ENCODE measurements at places on chromosomes 6 and 20.
A peak's percentile ranks its signal among the peaks of the same experiment; 100 is the strongest.

DNA sequence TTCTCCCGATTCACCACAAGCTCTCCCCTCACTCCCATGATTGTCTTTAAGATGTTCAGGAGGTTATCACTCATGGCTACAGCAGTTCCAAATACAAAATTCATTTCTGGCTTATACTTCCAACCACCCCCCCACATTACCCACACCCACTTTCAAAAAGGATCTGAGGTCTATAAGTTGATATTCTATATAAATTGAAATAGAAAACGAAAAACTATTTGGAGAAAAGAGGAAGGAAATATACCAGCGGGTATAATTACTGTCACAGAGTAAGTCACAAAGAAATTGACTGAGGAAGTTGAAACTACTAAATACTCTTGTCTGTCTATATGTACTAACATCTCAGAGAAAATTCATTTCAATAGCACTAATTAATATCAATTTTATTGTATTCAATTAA lies 112.7 kb upstream of the TNFAIP3 start:
- DNase-seq = no peak

DNA sequence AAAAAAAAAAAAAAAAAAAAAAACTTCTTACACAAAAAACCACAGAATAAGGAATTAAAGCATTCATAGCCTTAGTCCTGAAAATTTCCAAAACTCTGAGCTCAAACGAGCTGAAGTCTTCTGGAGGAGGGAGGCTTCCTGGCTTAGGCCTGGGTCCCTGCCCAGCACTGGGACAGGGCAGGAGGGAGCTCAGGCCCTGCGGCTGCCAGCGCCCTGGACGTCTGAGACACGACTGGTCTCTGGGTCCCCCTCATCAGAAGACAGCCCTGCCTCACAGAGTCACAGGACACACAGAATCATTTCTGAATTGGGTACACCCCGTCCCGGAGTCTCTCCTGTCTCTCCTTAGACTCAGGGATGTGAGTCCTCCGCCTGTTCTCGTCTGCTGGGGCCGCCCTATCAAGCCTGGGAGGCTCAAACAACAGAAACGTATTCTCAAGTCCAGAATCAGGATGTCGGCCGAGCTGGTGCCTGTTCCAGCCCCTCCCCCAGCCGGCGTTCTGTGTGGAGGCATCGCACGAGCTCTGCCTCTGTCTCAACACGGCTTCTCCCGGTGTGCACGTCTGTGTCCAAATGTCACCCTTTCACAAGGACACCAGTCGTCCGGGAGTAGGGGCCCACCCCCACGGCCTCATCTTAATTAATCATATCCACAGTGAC lies 39.4 kb downstream of the ZBTB46 start:
- DNase-seq = peak; percentile 17

- DNase-seq = peak; percentile 54
These were observed 447.5 kb upstream of the HSF2 start for GRCh38 chr6:121951918-121952379.

DNA sequence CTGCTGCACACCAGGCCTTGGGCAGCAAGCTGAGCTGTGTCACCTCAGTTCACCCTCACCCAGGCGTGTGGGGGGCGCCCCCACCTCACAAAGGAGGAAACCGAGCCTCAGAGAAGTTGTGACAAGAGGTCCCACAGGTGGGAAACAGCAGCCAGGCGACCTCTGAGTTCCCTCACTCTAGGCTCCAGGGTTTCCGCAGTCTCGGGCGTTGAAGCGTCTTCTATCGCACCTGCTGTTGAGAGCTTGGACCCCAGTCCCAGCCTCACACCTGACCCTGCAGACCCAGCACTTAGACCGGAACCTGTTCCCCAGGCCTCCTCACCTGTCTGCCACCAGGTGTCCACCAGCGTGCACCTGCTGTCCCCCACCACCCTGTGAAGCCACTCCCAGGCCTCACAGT lies 22.3 kb upstream of the APMAP start:
- DNase-seq = no peak

- no peak for DNase-seq
These were observed 4.3 kb downstream of the KCNQ5 start for GRCh38 chr6:72626126-72626525.

DNA sequence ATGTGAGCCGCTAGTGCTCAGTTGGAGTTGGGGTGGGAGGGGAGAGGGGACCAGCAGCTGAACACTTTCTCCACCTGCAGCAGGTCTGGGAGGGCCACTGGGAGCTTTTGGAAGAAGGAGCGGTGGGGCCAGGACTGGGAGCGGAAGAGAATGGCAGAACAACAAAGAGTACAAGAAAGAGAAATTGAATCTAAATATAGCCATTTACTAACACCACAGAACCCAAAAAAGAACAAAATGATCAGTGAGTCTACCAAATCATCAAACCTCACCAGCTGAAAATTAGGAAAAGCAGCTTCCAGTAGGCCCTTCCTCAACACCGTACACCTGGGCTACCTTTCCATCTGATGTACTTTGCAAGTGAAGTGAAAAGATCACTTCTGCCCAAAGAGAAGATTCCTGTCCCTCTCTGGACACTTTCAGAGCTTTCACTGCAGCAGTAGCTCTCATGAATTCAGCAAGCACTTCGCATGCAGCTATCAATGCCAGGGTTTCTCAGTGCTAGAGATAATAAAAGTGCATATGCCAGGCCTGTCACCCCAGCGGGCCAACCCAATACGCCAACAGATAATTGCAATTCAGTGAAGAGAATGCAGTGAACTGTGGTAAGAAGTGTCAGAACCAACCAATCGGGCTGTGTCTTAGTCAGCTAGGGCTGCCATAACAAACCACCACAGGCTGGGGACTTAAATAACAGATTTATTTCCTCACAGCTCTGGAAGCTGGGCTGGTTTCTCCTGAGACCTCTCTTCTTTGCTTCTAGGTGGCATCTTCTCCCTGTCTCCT lies 597 bp downstream of the LY86 start:
- DNase-seq = no peak

DNA sequence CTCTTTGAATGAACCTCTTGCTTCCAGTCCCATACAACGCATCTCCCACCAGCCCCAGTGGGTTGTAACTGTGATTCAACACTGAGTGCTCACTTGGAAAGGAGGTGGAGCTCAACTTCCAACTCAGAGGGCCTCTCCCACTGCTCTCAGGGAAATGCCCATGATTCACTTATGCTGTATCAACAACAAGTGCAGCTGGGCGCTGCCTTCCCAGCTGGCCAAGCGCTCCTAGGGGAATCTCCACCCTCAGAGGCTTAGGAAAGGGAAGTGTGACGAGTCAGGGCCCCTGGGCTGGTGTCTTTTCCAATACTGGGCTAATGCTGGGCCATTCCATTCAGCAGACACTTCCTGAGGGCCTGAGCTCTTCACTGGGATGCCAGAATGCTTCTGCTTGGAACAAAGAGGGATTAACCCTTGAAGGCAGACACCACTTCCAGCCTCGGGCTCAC lies 8.1 kb upstream of the OCSTAMP start:
- peak; percentile 63 for DNase-seq

All from cardiac fibroblast (primary cell).